Right atrium auricular region (tissue), 2 donors: ENCODE measurements at places on chromosomes 5 and 9. TPM values are rescaled to one million over a fixed set of nuclear protein-coding genes. Genes with fewer than 3 reads are reported as not detected.

- H3K4me1 ChIP-seq: no peaks in the 10 kb centered on the region
- no peak overlapping the region for H3K27ac ChIP-seq
Observed at GRCh38 chr5:7902666-7903625, 34.0 kb downstream of the MTRR start.

GRCh38 chr5:109859537-109859936, 169.8 kb downstream of the MAN2A1 start:
- peaks cover 29% of the 10 kb centered on the region for H3K36me3 ChIP-seq
- no peak for DNase-seq
- H3K27ac ChIP-seq: no peak overlapping the region
- H3K4me1 ChIP-seq: no peaks in the 10 kb centered on the region
- no peaks in the 10 kb centered on the region for H3K27me3 ChIP-seq
- H3K4me3 ChIP-seq: no peak overlapping the region

ZBTB5 gene
- total RNA-seq: 4.9 TPM

DNA sequence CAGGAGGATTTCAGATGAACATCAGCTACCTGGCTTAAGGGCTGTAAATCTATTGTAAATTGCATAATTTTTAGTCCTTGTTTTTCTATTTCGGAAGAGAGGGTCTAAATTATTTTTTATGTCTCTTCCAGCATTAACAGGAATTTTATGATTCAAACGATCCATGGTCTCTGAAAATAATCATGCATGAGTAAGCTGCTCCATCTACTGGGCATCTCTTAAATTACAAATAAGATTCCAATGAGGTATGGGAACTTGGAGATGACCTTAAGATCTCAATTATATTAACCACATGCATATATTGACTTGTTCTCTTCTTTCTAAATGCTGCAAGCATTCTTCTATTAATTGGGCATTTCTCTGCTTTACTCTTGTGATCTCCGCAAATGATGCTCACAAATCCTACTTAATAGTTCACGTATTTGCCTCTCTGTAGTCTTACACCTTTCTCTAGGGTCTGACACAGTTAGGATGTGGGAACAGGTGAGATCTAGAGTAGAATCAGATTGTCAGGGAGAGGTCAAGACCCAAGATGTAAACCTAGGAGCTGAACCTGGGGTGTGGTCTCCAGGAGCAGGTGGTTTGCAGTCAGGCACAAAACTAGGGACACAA, 86.9 kb downstream of the NUDT12 start:
- no peak overlapping the region for H3K27ac ChIP-seq
- H3K4me1 ChIP-seq: no peaks in the 10 kb centered on the region
- no peak for DNase-seq
- H3K36me3 ChIP-seq: no peaks in the 10 kb centered on the region
- no peaks in the 10 kb centered on the region for H3K27me3 ChIP-seq

C9 gene
- not detected for total RNA-seq

CDH18 gene
- not detected for total RNA-seq

GRCh38 chr5:142324871-142325724, at the start of gene SPRY4:
TSS of gene SPRY4 (minus strand) at chr5:142325021. CDS start at chr5:142315108, 9,913 bp downstream.
- DNase-seq: peak; percentile 97
- H3K27ac ChIP-seq: peak within 1 kb of the TSS; percentile 89
- peaks cover 62% of the 10 kb centered on the region for H3K4me1 ChIP-seq
- H3K4me3 ChIP-seq: peak within 1 kb of the TSS; percentile 72
- H3K27me3 ChIP-seq: no peaks in the 10 kb centered on the region
- no peaks in the 10 kb centered on the region for H3K36me3 ChIP-seq

C1QTNF3 gene
- total RNA-seq: 1.2 TPM

- no peak overlapping the region for H3K4me3 ChIP-seq
- no peaks in the 10 kb centered on the region for H3K27me3 ChIP-seq
- H3K36me3 ChIP-seq: no peaks in the 10 kb centered on the region
Observed at GRCh38 chr5:167348980-167349379, 942.5 kb upstream of the WWC1 start.
